ENCODE measurements at places on chromosomes 13 and 19.

- no peak for DNase-seq
Measured at GRCh38 chr13:72842991-72843390, 61.1 kb downstream of the PIBF1 start.

GRCh38 chr19:37932985-37933936, 26.3 kb downstream of the SIPA1L3 start:
- no peak for DNase-seq

DNA sequence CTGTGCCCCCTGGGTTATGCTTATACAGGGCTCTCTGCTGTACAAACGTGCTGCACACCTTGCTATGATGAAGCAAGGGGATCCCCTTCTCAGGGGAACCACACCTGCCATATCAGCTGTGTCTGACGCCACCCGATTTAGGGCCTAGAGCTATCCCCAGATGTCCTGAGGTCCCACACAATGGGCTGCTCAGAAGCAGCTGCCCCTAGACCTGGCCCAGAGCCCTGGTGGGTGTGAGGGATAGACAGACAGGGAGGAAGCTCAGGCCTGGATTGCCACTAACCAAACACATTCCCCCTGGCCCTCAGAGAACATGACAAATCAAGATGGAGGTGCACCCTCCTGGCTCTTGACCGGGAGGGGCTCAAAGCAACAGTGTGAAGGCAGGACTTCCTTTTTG, 59.3 kb downstream of the TSHZ3 start:
- no peak for DNase-seq

DNA sequence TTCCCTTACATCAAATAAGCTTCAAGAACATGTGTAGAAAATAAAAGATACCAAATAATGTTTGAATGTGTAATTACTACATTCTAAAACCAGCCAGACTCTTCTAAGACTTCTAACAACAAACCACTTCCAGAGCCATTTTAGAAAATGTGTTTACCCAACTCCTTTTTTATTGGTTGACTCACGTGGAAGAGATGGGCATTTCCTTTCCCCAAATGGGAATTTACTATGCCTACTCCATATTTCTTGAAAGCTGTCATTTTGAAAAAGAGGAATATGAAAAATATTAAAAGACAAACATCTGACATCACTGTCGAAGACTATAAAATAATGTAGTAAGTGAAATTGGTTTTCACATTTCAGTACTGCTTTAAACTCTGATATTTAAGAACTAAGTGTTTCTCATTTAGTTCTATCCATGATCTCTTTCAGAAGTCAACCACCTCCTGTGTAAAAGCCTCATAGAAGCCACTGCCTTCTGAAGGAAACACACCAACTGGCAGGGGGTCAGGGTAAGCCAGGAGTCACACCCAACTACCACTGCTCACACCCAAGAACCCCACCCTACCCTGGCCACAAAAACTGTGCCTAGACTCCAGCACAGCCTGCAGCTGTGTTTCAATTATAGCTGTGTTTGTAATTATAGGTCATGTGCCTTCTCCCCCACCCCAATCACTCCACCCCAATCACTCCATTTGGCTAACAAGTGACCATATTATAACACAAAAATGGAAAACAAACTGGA, 86.8 kb downstream of the UBL3 start:
- peak; percentile 41 for DNase-seq

- DNase-seq, result peak; percentile 53
Measured at GRCh38 chr13:44259045-44260027, 114.3 kb upstream of the SERP2 start.

DNA sequence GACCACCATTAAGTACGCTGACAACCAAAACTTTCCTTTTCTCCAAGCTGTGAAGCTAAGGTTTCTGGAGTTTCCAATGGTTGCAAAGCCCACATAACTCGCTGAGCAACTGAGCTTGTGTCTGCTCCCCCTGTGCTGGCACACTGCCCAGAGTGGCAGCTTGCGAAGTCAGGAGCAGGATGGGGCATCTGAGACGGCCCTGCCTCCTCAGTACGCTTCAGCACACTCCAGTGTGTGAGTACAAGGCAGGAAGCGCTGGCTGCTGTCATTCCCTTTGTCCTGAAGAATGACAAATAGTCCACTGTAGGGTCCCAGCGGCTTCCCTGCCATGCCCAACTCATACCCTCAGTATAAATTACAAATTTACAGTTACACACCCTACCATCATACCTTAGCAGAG, 51.5 kb downstream of the SKA3 start:
- DNase-seq, result no peak

- no peak for DNase-seq
Measured at GRCh38 chr13:76210262-76210661, 574.1 kb downstream of the LMO7 start.

DNA sequence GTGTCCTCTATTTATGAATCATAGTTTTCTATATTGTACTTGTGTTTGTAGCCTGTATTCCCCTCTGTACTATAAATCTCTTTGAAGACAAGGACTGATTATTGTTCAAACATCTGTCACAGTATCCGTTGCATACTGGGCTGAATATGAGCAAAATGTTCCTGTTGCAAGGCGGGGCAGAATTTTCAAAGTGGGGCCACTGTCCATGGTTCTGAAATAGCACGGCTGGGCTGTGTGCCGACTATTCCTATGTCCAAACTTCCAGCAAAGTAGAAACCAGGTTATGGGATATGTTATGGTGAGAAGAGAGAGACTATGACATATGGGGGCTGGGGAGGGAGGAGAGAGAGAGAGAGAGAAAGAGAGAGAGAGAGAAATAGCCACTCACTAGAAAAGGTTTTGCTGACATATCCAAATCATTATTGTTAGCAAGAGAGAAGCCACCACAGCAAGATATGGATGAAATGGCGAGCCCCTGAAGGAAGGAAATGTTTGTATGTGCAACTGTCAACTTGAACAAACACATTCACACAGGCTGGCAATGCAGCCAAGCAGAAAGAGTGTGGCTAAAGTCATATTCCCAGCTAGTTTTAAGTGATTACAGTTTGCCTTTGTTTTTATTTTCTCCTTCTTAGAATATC, 107.0 kb upstream of the GPR12 start:
- no peak for DNase-seq

DNA sequence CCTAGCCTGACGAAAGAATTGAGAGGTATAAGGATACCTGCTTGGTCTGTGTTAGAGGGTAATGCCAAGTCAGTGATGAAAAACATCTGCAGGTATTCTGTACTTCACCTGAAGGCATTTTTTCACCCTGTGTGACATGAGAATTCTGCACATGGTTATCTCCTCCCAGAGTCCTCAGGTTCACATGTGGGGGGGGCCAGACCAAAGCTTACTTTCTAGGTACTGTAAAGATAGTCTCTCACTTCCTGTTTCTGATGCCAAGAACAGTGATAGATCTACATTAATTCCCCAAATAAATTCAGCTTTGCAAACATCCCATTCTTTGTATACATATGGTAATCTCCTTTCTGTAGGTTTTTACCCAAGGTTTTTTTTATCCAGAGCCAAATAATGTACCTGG, 53.4 kb downstream of the GPC6 start:
- no peak for DNase-seq

GRCh38 chr13:99225078-99225477, 24.4 kb downstream of the UBAC2 start:
- no peak for DNase-seq

GRCh38 chr13:51935326-51936171, 73.8 kb downstream of the CCDC70 start:
- peak; percentile 45 for DNase-seq

Measured in hematopoietic multipotent progenitor cell treated with erythropoietin and hydrocortisone succinate and interleukin-3 and kit ligand, for 15 days (in vitro differentiated cells).